NCI-H1417 treated with DMSO at 0.1 percent for 48 hours (cell line): ENCODE measurements at places on chromosomes 12 and 14.
A peak's percentile ranks its signal among the peaks of the same experiment; 100 is the strongest.

GRCh38 chr12:65823513-65824375, 539 bp upstream of the HMGA2 start:
- DNase-seq, result no peak

GRCh38 chr14:69354383-69355153, 43.5 kb downstream of the ERH start:
- no peak for DNase-seq

DNA sequence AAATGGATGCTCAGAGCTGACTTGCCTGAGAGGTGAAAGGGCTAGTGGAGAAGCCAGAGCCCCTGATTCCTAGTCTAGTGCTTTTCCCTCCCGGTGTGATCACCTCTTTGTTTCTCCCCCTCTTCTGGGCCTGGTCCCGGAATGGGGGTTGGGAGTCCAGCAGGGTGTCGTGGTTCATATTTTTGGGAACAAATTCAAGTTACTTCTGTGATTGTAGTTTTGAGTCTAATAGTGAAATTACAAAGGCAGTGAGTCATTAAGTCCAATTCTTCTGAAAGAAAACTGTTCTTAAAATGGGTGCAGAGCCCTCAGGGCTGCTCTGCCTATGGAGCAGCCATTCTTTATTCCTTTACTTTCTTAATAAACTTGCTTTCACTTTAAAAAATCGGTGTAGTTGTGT, 7.6 kb downstream of the SUSD6 start:
- no peak for DNase-seq

GRCh38 chr12:49580572-49581535, 12.9 kb upstream of the MCRS1 start:
- DNase-seq, result peak; percentile 4

GRCh38 chr12:47077206-47078085, 2.0 kb upstream of the PCED1B start:
- no peak for DNase-seq

DNA sequence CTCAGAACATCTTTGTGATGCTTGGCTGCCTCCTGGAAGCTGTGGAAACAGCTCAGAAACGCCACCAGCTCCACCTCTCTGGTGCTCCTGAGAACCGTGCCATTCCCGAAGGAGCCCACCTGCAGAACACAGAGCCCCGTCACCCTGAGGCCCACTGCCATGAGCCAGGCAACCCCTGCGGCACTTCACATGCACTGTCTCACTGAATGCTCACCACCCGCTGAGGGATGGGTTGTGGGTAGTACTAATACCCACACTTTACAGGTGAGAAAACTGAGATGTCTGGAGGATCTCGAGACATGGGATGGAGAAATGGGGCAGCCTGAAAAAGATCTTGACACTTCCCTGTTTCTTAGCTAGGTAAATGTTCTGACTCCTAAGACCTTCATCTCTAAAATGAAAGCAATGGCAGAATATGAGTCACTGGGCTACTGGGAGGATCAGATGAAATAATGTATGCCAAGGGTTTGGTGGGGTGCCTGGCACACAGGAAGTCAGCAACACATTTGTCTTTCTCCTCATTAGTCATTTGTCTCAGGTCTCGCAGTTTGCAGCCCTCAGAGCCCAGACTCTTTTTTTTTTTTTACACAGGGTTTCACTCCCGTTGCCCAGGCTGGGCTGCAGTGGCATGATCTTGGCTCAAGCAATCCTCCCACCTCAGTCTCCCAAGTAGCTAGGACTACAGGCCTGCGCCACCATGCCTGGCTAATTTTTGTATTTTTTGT, 5.3 kb downstream of the OASL start:
- no peak for DNase-seq

- DNase-seq, result no peak
These were observed 15.8 kb upstream of the RPS6KL1 start for GRCh38 chr14:74938531-74939495.

GRCh38 chr14:72565149-72565559, 328.7 kb downstream of the DPF3 start:
- no peak for DNase-seq

DNA sequence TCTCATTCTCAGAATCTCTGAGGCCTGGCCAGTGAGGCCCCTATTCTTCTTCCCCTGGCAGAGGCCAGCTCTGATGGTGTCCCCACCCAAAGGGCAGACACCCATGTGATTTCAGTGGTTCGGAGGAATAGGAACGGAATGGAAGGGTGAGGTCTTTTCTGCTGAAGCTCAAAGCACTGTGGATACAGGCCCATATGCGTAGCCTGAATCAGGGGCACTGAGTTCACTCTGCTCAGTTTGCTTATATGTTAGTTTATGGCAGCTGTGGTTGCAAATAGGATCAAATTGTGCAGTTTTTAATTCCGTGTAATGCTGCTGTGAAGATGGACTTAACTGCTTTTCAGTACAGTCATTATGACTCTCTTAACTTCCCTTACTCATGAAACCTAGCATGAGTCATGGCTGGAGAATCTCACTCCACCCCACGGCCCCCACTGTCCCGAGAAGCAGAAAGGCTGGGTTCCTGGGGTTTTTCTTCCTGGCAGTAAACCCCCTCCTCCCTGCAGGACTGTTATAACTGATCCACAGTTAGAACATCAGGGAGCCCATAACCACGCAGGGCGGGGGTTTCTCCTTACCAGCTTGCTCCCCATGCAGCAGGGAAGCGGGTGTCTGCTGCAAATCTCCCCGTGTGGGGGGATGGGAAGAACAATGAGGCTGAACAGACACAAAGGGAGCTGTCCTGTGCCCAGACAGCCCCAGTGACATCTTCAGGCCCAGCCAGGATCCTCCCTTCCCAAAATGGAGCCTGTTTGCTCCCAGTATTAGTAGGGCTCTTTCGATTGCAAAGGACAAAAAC, 122.7 kb downstream of the SLC38A6 start:
- no peak for DNase-seq

DNA sequence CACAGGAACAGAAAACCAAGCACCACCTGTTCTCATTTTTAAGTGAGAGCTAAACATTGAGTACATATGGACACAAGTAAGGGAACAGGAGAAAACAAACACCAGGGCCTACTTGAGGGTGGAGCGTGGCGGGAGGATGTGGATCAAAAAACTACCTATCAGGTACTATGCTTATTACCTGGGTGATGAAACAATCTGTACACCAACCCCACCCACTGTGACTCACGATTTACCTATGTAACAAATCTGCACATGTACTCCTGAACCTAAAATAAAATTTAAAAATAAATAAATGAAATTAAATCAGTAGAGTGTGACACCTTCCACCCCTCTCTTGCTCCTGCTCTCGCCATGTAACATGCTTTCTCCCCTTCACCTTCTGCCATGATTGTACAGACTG, 615.5 kb downstream of the RPL10L start:
- DNase-seq, result no peak

DNA sequence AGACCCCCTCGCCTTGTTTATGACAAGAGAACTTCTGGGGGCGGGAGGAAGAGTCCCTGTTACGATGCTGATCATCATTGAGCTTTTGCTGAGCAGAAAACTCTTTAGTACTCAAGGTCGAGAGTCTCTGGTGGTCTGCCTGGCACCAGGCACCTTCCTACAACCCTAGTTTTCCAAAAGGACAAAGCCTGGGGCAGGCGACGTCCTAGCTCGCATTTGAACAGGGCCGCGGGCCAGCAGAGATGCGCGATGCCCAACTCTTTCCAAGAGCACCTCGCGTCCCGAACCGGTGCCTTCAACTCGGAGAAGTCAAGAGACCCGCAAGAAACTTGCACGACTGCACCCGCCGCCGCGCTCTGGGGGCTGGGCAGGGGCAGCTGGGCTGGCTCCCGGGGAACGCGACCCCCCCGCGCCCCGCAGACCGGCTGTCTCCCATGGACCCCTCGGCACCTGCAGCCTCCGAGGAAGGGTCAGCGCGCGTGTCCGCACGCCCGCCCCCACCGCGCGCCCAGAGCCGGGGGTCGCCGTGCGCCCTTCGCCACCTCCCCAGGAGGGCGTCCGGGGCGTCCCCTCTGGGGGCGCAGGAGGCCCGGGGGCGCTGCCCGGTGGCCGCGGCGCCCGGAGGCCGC, 377 bp upstream of the BCL7A start:
- DNase-seq, result no peak

GRCh38 chr14:81567302-81567701, 33.6 kb upstream of the SEL1L start:
- no peak for DNase-seq

DNA sequence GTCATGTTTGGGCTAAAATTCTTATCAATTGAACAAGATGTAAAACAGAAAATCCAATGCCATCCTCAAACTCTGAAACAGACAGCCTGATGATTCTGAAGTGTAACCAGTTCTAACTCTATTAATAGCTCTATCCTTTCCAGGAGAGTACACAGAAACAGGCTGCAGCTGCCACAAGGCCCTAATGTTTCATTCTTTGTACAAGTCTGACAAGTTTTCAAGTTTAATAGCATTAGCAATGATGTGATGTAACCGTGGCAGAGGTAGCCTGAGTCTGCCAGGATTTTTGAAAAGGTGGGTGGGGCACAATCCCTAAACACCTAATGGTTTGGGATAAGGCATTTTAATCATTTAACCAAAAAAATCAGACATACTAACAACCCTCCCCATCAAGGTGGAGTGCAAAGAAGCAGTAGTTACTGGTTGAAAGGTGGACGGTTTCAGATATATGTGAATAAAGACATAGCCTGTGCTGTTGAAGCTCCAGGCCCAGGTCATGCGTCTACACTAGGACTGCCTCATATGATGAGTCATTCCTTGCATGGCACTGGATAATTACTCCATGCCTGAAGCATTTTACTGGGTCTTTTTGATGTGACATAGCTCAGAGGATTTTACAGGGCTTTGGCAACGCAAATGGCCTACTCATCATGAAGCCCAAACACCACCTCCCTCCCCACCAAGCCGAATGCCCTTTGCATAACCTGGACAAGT, 145.1 kb upstream of the GRIP1 start:
- DNase-seq, result no peak

- no peak for DNase-seq
These were observed 11.9 kb downstream of the VRTN start for GRCh38 chr14:74360163-74360562.

GRCh38 chr14:77593501-77593961, 22.9 kb downstream of the SPTLC2 start:
- DNase-seq, result no peak

- no peak for DNase-seq
These were observed 19.0 kb upstream of the PELI2 start for GRCh38 chr14:56099081-56099797.

DNA sequence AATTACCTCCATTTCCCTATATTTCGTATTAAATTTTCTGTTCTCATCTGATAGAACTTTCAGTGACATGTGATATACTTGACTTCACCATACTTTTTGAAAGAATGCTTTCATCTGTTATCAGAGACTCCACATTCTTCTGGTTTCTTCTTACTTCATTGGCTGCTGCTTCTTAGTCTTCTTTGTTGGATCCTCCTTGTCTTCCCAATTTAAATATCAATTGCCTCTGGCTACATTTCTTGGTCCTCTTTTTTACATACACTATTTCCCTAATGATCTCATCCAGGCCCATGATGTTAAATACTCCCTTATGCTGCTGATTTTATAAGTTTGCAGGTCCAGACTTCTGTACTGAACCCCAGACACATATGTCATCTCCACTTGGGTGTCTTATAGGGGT, 22.0 kb downstream of the OR5AU1 start:
- no peak for DNase-seq

DNA sequence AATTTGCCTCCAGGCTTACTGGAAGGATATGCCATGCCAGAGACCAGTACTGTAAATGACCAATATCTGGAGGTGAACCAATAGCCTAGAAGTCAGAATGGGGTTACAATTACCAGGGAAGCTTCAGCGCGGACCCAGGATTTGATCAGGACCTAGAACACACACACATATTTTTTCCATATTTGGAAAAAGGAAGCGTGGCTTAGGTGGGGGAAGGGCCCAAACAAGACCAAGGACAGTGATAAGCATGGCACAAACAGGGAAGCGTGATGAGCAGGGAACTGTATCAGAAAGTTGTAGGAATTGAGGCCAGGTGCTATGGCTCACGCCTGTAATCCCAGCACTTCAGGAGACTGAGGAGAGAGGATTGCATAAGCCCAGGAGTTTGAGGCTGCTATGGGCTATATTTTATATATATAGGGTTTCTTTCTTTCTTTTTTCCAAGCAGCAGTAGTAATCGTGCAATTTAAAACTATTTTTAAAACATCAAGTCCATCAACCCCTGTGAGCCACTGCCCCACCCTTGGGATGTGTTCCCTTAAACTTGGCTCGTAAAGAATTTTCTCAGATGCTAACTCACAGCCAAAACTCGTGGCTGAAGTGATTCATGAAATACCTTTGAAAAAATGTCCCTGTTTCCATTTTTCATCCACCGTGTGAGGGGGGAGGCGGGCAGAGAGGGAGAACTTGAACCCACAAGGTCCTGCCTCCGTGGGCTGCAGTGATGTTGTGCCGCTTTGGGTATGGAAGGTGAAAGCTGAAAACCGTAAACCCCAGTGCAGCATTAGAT, 16.7 kb downstream of the HRK start:
- DNase-seq, result no peak

DNA sequence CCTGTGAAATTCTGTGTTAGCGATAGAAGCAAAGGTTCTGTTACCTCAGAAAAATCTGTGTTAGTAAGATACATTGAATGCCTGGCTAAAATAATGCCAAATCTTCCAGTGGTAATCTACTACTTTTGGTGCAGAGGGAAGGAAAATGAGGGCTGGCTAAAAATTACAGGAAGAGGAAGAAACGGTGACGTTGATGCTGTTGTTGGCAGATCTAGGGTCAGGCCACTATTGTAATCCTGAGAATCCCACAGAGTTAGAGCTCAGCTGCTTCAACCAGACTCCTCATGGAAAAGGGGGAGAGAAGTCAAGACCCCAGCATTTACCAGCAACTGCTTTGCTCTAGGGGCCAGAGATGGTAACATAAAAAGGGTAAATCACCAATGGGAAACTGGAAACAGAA, 145.1 kb downstream of the PPM1H start:
- DNase-seq, result no peak

- peak; percentile 40 for DNase-seq
These were observed 56.5 kb upstream of the KCNH3 start for GRCh38 chr12:49482095-49483051.

GRCh38 chr14:63282997-63283883, 35.5 kb downstream of the GPHB5 start:
- no peak for DNase-seq

GRCh38 chr12:93723568-93723930, 46.4 kb downstream of the CRADD start:
- DNase-seq, result no peak

DNA sequence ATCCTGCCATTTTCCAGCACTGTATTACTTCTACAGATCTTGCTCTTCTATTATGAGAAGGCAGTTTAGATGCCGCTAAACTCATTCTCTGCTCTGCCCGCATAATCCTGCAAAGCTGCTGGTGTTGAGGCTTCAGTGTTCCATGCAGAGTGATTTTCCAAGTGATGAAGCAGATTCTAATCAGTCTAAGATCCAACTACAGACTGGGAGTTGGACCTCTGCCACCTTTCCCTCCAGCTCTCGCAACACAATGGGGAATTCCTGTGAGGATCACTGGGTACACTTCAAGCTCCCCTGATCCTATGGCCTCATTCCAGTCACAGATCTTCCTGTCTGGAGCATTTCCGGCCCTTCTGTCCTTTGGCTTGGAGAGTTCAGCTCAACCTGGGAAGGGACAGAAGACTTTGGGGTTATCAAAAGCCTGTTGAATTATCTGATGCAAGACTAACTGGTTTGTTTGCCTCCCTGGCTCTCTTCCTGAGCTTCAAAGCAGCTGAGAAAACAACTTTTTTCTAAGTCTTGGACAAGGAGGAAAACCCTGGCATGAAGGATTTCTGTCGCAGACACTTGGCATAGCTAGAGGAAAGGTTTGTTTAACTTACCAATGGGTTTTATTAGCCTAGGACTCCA, 333.9 kb downstream of the ZFP36L1 start:
- no peak for DNase-seq

- DNase-seq, result no peak
These were observed 38.9 kb upstream of the FUT8 start for GRCh38 chr14:65373671-65374039.

GRCh38 chr12:47041327-47041726, 38.1 kb upstream of the PCED1B start:
- DNase-seq, result no peak
